Activated naive CD8-positive, alpha-beta T cell treated with anti-CD3 and anti-CD28 coated beads for 36 hours (primary cell): ENCODE measurements at places on chromosomes 2 and 18.

- DNase-seq: peak; percentile 64
Measured at GRCh38 chr2:23925702-23926289, 1.1 kb downstream of the ATAD2B start.

GRCh38 chr2:59502981-59503380, 1050.5 kb downstream of the BCL11A start:
- DNase-seq: no peak

GRCh38 chr2:27182346-27182745, 29.5 kb upstream of the ATRAID start:
- no peak for DNase-seq

DNA sequence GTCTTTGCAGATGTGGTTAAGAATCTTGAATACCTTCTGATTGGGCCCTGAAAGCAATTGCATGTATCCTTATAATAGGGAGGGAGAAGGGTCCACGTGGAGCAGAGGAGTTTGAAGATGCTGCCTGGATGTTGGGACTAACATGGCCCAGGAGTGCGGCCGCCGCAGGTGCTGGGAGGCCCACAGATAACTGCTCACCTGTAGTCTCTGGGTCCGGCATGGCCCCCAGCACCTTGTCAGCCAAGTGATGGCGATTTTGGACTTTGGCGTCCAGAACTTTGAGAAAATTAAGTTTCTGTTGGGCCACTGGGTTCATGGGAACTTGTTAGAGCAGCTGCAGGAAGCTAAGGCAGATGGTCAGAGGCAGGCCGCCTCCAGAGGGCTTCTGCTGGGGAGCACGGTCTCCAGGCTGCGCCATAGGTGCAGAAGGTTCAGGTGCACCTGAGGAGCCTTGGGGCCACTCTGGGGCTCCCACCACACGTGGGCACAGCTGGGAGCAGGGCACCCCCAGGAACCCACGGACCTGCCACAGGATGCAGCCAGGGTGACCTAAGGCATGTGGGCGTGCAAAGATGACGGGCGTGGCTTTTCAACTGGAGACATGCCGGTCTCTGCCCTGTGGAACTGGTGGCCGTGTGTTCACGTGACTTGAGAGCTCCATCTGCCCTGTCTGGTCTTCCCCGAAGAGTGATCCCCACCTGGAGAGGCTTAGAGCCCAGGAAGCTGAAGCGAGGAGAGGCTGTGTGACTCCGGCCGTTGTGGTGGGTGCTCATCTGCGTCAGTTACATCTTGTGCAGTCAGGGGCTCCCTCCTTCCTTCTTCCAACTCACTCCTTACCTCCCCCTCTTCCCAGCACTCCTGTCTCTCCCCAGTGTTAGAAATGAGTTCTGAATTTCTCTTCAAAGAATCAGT, 277.3 kb downstream of the AGAP1 start:
- no peak for DNase-seq
